ENCODE measurements at places on chromosomes 7 and 10. TPM values are rescaled to one million over a fixed set of nuclear protein-coding genes. Genes with fewer than 3 reads are reported as not detected.

Gene OR9A4
- total RNA-seq: not detected

Gene CABCOCO1
- not detected for total RNA-seq

Gene FAM13C
- not detected for total RNA-seq

Gene SPDYE11
- not detected for total RNA-seq

Gene ZNF22
- total RNA-seq: 22.1 TPM

Gene FAM237B
- total RNA-seq: not detected

Gene ELAPOR2
- total RNA-seq: 10.8 TPM

Gene PON1
- total RNA-seq: 0.27 TPM

Gene PGAM2
- total RNA-seq: 0.81 TPM

Gene TEX36
- not detected for total RNA-seq

Gene OGA
- total RNA-seq: 53.3 TPM

Gene C7orf33
- total RNA-seq: not detected

Gene NYAP1
- total RNA-seq: under 0.01 TPM

Gene UTF1
- total RNA-seq: under 0.01 TPM

Gene UMAD1
- 9.4 TPM for total RNA-seq

Gene SH3PXD2A
- total RNA-seq: 2.7 TPM

Gene TBRG4
- total RNA-seq: 85.4 TPM

Gene EN2
- not detected for total RNA-seq

Gene DNAH11
- under 0.01 TPM for total RNA-seq

Gene TMEM26
- total RNA-seq: under 0.01 TPM

Gene KCNMA1
- 0.27 TPM for total RNA-seq

Gene NUPR2
- total RNA-seq: not detected

Measured in hematopoietic multipotent progenitor cell (in vitro differentiated cells).